ENCODE measurements at places on chromosomes 7 and 10.

DNA sequence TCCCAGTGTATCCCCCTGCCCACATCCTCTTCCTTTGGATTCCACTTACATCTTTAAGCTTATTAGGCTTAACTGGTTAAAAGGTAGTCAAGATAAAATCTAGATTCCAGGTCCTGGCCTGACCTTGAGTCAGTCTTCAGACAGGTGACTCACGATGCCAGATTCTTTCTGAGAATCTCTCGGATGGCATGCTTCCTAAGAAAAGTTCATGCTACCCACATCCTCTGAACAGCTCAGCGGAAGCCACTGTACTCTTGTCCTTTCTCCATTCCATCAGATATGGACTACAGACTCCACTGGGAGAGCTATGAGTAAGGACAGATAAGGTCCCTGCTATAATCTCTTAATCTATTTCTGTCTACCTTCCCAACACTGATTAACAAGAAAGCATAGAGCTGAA, 43.4 kb downstream of the DNMBP start:
- DNase-seq: no peak

DNA sequence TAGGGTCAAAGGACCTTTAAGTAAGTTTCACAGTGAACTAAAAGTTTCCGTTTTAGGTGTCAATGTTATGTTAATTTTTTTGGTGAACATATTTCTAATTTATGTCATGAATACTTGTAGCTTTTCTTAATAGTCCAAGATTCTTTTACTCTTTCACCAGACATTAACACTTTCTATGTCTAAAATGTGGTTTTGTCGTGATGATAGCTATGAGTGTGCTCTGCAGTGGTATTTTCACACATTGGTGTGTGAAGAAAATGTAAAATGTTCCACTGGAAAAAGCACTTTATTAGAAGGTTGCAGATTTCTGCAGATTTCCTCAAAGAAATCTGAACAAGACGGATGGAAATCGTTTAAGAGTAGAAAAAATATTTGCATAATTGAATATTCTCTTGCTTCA, 561.0 kb upstream of the ANKRD30A start:
- no peak for DNase-seq

- no peak for DNase-seq
Observed at GRCh38 chr10:116076621-116077020, 196.4 kb downstream of the GFRA1 start.

DNA sequence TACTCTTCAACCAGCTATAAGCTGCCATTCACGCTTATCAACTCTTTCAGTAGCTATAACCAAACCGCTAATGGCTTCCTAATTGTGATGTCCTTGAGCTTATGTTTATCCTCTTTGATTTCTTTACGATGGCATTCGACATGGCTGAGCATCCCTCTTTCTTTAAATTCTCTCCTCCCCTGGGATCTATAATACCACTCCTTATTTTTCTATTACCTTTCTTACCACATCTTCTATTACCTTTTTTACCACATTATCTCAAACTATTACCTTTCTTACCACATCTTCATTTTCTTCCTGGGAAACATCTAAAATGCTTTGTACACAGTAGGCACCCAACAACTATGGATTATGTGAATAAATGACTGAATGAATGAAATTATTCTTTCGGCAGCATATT, 13.1 kb downstream of the ZCWPW1 start:
- DNase-seq: no peak

- DNase-seq: no peak
Observed at GRCh38 chr10:70348228-70348850, 34.1 kb downstream of the LRRC20 start.

DNA sequence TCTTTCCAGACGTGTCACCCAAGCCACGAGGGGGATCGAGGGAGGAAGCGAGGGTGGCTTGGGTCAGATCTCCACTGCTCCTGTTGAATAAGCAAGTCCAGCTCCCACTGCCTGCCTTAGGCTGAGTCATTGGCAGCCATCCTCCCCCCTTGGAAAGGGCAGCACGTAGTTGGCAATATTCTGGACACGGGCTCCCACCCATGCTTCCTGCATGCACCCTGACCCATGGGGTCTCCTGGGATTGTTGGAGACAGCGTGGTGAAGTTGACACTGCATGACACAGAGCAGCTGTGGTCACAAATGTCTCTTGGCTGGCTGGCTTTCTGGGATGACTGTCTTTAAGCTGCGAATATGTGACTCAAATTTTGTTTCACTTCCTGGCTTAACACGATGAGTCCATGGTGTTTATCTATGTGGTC, 11.2 kb downstream of the BTBD16 start:
- no peak for DNase-seq

- DNase-seq: no peak
Observed at GRCh38 chr7:95421000-95421846, 13.6 kb downstream of the PON2 start.

- DNase-seq: no peak
Observed at GRCh38 chr10:59595593-59595992, 114.1 kb downstream of the SLC16A9 start.

DNA sequence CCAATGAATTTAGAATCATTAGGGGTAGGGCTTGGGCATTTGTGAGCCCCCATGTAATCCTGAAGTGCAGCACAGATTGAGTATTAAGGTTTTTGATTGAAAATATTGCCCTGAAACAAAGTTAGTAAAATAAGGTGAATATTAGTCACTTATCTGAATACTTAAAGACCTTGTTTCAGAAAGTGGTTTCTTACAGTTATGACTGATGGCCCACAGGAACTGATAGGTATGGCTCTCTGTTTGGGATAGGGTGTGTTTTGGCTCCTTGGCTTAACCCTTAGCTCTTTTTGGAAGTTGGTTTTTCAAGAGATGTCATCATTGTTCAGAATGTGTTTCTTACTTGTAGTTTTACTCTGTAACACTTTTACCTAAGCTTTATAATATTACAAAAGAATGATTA, 34.8 kb downstream of the MDFIC start:
- DNase-seq: no peak

DNA sequence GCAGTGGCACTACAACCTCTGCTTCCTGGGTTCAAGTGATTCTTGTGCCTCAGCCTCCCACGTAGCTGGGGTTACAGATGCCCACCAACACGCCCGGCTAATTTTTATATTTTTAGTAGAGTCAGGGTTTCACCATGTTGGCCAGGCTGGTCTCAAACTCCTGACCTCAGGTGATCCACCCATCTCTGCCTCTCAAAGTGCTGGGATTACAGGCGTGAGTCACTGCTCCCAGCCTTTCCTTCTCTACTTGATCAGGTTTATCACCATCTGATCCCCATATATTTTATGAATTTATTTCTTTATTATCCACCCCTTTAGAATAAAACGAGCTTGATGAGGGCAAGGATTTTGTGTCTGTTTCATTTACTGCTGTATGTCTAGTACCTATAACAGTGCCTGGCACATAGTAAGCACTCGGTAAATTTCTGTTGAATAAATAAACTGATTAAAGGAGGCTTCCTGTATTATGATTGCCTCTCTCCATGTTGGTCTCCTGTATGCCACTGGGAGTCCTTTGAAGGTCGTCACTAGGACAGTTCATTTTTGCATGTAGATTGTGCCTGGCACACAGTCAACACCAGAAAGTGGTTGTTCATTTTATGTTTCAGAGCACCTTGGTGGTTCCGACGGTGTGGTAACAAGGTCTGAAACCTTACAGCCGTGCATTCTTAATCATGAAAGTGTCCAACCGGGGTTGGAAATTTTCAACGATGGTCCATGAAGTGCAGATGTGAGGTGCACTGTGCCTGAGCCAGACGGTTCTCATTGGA, 9.6 kb upstream of the EIF3A start:
- DNase-seq: no peak

- no peak for DNase-seq
Observed at GRCh38 chr7:74306730-74307469, 17.7 kb downstream of the CLIP2 start.

DNA sequence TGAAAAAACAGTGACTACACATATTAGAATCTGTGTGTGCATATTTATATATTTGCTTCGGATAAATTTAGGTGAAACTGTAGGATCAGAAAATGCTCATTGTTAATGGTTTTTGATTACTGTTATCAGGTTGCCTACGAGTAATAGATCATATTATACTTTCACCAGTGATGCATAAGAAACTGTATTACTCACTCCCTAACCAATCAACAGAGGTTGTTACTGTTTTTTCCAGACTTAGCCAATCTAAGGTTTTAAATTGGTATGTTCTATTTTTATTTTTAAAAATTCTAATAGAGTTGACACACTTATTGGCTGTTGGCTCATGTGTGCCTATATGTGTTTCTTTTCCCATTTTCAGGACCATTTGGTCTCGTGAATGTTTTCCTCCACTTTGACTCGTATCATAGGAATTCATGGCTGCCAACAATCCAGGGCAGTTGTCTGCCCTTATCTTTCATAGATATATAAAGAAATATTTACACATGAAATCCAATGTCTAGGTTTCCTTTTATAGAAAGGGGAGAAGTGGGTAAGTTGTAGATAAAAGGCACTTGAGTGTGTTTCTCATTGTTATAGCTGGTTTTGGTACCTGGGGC, 59.2 kb downstream of the ANLN start:
- no peak for DNase-seq

- no peak for DNase-seq
Observed at GRCh38 chr7:1650363-1651030, 19.6 kb upstream of the ELFN1 start.

- no peak for DNase-seq
Observed at GRCh38 chr10:79266543-79267312, 80.5 kb upstream of the PPIF start.

DNA sequence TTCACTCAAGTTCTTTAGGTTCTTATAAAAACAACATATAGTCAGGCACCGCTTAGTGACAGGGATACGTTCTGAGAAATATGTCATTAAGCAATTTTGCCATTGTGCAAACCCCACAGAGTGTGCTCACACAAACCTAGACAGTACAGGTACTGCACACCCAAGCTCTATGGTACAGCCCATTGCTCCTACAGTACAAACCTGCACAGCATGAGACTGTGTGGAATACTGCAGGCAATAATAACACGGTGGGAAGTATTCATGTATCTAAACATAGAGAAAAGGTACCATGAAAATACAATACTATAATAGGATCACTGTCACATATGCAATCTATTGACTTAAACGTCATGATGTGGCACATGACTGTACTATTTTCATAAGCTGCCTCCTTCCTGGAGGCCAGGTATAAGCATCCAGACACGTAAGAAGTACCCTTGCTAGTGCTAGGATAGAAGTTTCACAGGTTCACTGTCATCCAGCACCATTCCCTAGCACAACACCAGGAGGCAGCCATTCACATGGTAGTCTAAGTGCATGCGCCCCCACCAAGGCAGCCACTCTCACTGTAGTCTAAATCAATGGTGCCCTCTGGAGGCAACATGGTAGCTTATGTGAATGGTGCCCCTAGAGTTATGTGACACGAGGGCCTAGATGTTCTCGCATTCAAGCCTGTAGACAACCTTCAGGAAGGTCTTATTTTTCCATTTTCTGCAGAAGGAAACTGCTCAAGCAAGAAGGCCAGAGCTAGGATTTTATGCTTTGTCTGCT, 98.5 kb downstream of the ARHGAP22 start:
- no peak for DNase-seq

DNA sequence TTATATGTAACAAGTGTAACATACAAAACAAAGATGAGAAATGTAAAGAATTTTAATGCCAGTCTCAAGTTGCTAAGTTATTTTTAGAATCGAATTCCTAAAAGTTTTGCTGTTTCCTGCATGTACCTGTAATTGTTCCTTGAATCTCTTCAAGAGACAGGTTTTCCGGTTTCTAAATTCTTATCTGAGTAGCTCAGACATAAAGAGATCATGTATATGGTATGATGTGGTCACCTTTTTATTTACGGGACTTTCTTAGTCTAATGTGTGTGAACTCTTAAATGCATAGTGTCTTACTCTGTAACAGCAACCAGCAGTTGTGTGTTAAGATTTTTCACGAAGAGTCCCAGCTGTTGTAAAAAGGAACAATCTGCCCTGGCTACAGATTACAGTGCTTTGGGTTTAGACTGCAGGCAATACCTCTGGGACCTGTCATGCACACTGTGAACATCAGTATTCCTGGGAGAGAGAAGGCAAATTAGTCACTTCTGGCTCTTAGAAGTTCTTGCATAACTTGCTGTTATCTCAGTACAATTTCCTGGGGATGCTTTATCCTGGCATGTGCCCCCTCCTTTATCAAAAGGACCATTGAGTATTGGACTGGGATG, 263.4 kb downstream of the BICC1 start:
- no peak for DNase-seq

DNA sequence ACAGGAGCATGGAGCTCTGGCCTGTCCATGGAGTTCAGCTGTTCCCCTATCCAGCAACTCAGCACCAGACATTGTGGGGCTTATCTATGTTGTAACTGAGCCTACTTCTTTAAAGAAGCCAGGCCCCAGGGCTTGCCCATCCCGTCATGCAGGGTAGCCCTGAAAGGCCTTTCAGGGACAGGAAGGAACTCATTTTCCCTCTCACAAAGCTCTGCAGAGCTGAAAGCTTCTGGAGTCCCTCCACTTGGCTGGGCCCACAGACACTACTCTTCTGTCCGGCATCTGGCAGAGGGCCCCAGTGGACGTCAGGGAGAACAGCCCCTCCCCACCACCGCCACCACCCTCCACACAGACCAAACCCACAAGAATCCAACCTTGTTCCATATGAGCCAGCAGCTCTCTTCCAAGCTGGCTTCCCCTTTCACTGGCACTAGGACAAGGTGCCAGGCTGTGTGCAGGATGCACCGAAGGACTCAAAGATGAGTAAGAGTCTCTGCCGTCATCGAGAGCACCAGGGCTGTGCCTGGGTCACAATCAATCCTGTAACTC, 33.1 kb downstream of the DENND2A start:
- DNase-seq: no peak

DNA sequence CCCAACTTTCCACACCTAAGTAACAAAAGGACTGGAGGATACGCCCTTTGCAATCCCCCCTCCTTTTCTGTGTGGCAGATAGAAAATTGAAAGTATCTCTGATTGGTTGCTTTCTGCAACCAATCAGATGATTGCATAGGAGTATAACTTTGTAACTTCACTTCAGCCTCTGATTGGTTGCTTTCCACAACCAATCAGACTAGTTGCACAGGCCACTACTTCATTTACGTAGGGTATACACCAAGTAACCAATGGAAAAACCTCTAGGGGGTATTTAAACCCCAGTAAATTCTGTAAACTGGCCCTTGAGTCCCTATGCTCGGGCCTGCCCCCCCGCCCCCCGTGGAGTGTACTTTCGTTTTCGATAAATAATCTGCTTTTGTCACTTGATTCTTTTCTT, 1080.4 kb downstream of the CNTNAP2 start:
- DNase-seq: no peak

- no peak for DNase-seq
Observed at GRCh38 chr10:125536236-125536635, 146.7 kb downstream of the TEX36 start.

GRCh38 chr7:129009437-129009836, 45.5 kb downstream of the TNPO3 start:
- DNase-seq: no peak

DNA sequence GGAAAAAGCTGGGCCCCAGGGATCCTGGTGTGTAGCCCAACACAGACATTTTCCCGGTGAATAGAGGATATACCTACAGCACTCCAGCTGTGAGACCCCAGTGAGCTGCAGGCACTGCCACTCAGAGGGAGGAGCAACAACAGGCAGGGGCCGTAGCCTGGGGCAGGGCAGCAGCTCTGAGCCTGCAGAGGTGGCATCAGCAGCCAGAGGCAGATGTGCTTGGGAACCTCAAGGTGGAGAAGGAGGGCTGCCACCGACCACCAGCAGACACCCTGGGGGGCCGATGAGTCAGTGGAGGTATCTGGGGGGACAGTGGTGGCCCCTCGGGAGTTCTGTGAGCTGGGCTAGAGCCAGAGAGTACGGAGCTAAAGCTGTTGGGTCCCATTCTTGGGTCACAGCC, 110.2 kb upstream of the GDF10 start:
- no peak for DNase-seq

All from stimulated activated CD4-positive, alpha-beta T cell treated with anti-CD3 and anti-CD28 coated beads, Interleukin-1b, Interleukin-23, amount 100 ng/mL, for 24 hours (primary cell).